Transverse colon (tissue), 4 donors: ENCODE measurements at places on chromosomes 6 and 20. TPM values are rescaled to one million over a fixed set of nuclear protein-coding genes. Genes with fewer than 3 reads are reported as not detected.

Gene CCN2
- 71.8 TPM for total RNA-seq

Gene KCNK17
- 0.96 TPM for total RNA-seq

Gene FAM209B
- not detected for total RNA-seq

Gene TRIM15
- 5.8 TPM for total RNA-seq

Gene EDN1
- total RNA-seq: 6.7 TPM
